ENCODE measurements at places on chromosomes 4 and X.
A peak's percentile ranks its signal among the peaks of the same experiment; 100 is the strongest.

- DNase-seq: peak; percentile 15
Observed at GRCh38 chr4:123390846-123391456, 5.6 kb upstream of the SPRY1 start.

GRCh38 chr4:147987252-147987651 is 255.4 kb downstream of the ARHGAP10 start:
- DNase-seq: no peak

DNA sequence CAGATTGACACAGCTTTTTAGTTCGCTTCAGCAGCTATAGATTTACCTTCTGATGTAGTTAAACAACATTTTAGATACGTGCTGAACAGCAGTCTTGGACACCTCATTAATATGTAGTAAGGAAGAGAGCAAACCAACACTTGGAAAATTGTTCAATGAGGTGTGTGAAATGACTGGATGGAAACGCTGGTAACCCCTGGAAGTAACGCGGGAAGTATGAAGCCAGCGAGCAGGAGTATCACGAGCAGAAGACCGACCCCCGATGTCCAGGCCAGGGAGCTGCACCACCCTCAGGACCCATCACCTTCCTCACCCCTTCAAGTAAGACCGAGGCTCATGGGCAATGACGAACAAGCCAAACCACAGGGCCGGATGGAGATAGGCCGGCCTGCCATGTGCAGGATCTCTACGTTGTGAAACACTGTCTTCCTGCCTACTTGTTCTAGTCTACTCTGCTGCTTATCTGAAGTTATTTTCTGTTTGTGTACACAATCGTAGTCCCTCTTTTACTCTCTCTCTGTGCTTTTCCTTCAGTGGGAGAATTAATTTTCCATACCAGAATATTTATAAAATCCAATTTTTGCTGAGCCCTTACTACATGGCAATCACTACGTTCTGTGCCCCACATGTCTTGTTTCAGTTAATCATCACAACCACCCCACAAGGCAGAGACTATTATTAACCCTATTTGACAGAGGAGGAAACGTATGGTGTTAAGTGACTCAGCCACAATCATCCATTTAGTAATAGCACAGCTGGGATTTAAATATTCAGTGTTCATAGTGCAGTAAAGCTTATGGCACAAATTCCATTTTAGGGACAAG is 221.7 kb downstream of the APBB2 start:
- DNase-seq: peak; percentile 67

- no peak for DNase-seq
Observed at GRCh38 chr4:124745985-124746801, 33.7 kb upstream of the ANKRD50 start.

GRCh38 chr4:8346838-8347605 is 77.5 kb downstream of the HTRA3 start:
- DNase-seq: no peak

DNA sequence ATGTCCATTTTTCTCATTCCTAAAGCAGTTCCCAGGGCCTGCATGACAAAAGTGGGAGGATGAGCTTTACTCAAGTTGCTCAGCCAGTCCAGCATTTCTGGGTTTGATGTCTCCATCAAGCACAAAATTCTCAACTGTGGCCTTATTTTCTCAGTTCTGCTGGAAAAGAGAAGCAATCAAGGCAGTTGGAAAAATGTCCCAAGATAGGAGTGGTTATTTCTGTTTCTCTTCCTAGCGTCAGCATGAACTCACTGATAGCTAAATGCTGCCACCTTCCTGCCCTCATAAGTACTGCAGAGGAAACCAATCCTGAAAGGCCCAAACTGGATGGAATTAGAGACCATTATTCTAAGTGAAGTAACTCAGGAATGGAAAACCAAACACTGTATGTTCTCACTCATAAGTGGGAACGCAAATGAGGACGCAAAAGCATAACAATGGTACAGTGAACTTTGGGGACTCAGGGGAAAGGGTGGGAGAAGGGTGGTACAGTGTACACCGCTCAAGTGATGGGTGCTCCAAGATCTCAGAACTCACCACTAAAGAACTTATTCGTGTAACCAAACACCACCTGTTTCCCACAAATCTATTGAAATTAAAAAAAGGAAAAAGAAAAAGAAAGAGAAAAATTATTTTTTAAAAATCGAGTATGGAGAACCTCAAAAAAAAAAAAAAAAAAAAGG is 29.6 kb downstream of the ADH7 start:
- DNase-seq: peak; percentile 62

DNA sequence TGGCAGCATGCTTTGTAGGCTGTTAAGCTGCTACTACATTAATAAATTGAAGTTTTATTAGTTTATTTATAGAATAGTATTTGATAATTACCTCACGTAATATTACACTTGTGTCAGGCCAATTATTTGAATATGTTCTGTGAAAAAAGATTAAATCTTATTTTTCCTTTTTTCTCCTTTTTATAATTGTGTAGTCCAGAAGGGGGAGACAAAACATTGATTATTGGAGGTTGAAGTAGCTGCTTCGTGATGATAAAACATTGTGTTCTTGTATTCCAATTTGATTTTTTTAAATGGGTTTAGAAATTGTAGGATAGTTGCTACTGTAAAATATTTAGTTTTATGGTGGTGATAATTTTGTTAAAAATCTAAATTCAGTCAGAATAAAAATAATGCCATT is 85.7 kb downstream of the DIAPH2 start:
- DNase-seq: peak; percentile 1

GRCh38 chrX:96556886-96557285 is 127.8 kb upstream of the DIAPH2 start:
- DNase-seq: no peak

DNA sequence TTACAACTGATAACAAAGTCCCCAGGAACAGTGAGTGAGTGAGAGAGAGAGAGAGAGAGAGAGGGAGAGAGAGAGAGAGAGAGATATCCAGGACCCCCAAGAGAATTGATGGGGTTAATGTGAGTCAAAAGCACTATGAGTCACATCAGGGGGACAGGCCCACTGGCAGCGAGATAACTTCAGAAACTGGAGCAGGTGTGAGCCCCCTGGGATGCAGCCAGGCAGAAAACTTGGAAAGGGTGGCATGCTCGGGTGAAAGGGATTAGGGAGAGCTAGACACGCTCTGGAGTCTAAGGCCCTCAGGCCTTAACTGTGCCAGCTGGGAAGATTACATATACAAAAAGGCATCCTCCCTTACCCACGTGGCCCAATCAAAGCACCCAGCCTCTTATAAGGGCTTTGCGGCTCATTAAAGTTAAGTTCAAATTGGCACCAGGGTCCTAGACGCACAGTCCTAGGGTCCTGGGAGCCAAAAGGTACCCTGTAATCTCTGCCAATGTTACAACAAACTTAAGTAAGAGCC is 841 bp downstream of the ACOT9 start:
- peak; percentile 90 for DNase-seq

- no peak for DNase-seq
Observed at GRCh38 chr4:98565681-98566301, 92.6 kb downstream of the TSPAN5 start.

DNA sequence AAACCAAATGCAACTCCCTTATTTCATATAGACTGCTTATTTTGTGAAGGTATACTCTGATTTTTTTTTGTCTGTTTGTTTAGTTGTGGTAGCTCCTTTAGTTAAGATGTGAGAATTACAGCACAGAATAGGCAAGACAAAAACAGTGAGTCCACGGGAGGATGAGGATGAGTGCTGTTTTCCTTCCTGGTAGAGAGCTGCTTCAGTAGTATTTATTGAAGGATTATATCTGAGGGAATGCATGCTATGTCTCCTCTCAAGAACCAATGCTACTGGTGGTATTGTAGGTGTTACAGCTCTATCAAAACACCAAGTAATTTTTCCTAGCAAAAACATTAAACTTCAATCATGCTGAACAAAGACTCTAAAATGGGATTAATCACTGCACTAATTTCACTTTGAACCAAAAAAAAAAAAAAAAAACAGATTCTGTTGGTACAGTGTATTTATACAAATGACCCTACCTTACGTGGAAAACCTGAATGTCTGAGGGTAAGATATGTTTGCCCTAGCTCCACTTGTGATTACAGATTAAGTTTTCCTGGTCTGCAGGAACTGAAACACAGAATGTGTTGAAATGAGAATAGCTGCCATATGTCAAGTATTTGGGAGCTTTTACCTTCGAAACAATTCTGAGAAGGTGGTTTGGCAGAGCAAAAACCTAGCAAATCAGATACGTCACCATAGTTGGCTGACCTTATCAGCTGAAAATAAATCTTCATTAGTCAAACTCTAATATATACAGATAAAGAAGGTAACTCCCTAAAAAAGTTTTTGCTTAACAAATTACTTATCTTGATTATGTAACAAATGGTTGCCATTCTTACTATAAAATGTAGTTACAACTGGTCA is 40.3 kb downstream of the PPP3CA start:
- no peak for DNase-seq

DNA sequence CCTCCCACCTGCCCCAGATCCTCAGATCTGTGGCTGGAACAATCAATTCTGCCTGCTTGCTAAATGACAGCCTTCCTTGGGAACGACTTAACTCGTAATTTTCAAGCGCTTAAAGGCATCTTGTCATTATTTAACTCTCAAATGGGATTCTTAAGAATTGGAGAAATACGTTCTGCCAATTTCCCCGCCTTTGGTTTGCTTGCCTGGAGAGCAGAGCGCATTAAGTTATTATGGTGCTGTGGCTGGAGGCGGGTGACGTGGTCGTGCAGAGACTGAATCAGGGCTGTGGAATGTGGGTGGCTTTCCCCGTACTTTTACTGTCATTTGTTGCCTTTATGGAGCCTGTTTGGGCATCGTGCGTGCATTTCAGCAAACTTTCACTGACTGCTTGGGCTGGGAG is 78.9 kb upstream of the PSAPL1 start:
- DNase-seq: peak; percentile 85

- peak; percentile 65 for DNase-seq
Observed at GRCh38 chr4:139599594-139600374, 43.8 kb upstream of the SETD7 start.

DNA sequence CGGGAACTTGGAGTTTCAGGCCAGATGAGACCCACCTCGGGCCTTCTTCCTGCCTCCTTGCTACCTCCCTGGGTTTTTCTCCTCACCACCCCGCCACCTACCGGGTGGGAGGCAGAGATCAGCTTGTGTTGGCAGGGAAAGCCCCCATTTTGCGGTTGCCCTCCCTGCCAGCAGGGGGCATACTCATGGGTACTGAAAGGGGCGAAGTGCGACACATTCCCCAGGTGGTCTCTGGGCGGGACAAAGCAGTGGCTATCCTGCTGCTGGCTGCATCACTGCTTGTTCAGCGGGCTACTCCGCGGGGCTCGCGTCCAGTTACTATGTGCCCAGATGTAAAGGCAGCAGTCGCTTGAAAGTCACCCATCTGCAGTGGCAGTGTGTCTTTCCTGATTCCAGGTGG is 330.3 kb downstream of the PDHA2 start:
- DNase-seq: no peak

DNA sequence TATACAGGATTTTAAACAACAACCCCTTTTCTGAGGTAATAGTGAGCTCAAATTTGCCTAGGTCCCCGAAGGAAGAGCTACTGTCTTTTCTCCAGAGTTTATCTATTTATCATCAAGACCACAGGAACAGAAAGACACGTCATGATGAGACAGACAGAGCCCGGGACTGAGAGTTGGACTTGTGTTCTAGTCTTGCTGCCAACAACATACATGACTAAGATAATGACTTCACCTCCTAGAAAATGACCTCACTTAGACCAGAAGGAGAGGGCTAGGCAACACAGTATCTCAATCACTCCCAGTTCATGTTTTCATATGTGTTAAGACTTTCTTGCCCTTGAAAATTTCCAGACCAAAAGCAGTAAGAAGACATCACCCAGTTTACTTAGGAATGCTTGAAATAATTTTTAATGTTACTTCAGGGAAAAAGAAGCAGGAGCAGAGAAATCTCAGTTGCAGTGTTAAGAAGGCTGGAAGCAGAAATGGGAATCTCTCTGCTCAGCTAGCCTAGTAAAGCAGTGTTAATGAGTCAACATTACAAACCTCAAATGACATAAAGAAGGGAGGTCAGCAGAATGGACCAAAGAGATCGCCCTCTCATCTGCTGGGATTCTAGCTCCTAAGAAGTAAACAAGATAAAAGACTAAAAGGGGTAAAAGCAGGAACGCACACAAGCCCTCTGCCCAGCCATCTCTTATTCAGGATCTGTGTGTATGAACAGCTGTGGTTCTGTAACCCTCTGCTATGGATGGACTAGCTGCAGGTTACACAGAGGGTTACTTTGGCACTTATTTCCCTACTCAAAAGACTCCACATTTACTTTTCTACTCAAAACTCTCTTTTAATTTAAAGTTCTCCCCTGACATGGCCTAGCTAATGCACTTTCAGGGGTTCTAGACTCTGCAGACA is 24.8 kb downstream of the PDGFC start:
- DNase-seq: peak; percentile 97

GRCh38 chr4:100836929-100837328 is 319.1 kb upstream of the EMCN start:
- DNase-seq: no peak

- DNase-seq: no peak
Observed at GRCh38 chr4:112855058-112855457, 194.4 kb upstream of the ANK2 start.

DNA sequence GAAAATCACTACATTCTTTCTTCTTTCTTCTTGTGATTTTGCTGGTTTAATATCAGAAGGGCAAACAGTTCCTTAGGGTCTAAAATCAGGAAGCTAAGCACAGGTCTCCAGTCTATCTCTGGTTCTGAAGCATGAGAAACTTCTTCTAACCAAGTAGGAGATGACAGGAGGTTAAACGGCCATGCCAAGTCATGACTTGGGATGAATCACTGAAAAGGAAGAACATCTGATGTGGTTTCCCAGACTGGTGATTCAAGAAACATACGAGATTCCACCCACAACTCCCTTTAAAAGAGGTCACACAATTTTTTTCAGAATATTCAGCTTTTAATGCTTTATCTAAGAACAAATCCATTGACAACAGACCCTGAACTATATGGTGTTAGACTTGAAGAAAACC is 684.0 kb upstream of the PRKX start:
- DNase-seq: no peak

DNA sequence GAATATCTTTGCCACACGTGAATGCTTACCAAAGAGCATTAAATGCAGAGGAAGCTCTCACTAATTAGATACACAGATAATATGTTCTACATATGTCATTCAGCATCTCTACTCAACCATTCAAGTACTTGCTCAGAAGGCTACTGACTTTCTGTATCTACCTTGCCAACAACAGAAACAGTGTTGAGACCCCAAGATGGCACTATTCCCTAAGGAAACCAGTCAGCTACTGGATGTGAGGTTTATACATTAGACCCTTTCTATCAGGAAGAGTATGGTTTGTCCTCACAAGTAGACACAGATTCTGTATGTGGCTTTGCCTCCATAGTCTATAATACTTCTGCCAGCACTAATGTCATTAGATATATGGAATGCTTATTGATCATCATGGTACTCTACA is 443.9 kb upstream of the INTU start:
- peak; percentile 13 for DNase-seq

- no peak for DNase-seq
Observed at GRCh38 chr4:3860061-3860912, 94.1 kb downstream of the ADRA2C start.

DNA sequence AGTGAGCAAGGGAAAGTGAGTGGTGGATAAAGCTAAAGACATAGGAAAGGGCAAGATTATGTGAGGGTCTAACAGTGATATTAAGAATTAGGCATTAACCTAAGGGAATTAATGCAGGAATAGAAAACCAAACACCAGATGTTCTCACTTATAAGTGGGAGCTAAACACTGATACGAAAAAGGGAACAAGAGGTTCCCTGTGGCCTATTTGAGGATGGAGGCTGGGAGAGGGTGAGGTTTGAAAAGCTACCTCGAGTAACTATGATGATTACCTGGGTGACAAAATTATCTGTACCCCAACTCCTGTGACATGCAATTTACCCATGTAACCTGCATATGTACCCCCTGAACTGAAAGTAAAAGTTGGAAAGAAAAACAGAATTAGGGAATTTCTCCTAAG is 79.0 kb downstream of the ANXA3 start:
- no peak for DNase-seq
